ENCODE measurements at places on chromosomes 4 and X.

GRCh38 chrX:69150281-69150960 lies 14.8 kb downstream of the PJA1 start:
- no peak for DNase-seq

GRCh38 chr4:2251795-2252529 lies 9.9 kb downstream of the MXD4 start:
- no peak for DNase-seq

- DNase-seq: peak; percentile 14
These were observed 12.7 kb downstream of the TSR2 start for GRCh38 chrX:54452920-54453319.

- no peak for DNase-seq
These were observed 1041.6 kb upstream of the PRKX start for GRCh38 chrX:4754878-4755604.

DNA sequence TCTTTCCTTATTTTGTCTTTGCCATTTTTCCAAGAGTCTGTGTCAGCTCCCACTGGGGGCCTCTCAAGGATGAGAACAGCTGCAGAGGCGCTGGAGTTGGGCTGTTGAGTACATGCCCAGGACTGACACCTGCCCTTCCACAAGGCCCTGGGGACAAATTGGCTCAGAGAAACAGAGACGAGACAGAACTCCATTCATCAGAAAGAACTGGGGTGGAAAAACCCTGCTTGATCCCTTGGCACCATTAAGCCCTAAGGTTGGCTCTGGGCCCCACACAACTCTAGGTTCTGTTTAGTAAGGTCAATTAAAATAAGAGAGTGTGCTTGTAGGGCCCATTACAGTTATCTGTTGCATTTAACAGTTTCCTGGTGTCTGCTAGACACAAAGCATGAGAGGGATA lies 63.6 kb downstream of the DCX start:
- DNase-seq: no peak

DNA sequence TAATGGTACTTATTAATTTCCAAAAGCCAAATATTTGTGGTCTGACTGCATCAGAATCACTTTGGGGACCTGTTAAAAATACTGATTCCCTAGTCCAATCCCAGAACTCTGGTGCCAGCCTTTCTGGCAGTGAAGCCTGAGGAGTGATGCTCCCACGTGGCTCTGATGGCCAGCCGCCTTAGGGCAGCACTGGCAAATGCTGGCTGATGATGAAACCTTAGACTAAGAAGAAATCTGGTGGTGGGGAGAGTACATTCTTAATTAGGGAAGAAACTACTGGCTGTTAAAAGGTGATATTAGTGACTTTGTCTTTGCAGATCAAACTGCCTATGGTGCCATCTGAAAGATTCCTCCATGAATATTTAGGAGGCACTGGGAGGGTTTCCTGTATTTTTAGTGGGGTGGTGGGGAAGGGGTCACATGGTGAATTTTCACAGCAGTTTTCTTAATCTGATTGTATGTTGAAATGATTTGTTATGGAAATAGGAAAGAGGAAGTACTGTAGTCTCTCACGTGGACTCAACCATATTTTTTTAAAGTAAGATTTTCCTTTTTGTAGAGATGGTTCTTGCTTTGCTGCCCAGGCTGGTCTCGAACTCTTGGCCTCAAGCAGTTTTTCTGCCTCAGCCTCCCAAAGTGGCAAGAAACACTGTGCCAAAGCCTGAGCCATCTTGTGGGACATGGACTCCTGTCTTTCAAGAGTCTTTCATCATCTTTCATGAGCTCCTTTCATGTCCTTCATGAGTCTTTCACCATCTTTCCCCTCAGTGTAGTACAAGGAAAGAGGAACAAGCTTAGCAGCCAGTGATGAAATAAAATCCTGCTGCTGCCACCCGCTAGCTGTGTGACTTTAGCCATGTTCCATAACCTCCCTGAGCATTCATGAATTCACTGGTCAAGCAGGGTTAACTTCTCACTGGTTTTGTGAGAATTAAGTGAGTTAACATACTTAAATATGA lies 90.8 kb downstream of the ZNF330 start:
- DNase-seq: no peak

- DNase-seq: no peak
These were observed 37.3 kb upstream of the PRSS12 start for GRCh38 chr4:118390121-118390520.

DNA sequence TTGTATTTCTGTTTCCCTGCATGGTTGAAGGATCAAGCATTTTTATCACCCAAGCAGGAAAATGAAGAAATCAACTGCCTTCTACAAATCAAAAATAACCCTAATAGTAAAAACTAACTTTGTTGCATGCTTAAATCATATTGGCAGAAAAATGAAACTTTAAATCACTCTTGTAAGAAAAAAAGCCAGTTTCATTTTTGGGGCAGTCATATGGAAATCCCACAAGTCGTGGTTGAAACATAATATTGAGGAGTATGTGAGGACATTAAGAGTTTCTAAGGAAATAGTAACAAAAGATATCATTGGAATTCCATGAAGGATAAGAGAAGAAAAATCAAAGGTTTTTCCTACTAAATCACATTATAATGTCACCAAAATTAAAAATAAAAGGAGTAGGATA lies 8.4 kb downstream of the TEC start:
- DNase-seq: no peak

GRCh38 chr4:57080781-57081650 lies 29.2 kb downstream of the IGFBP7 start:
- no peak for DNase-seq

GRCh38 chr4:27692158-27692557 lies 831.5 kb downstream of the STIM2 start:
- DNase-seq: peak; percentile 42

- no peak for DNase-seq
These were observed 1026.2 kb downstream of the DMD start for GRCh38 chrX:32185160-32185559.

DNA sequence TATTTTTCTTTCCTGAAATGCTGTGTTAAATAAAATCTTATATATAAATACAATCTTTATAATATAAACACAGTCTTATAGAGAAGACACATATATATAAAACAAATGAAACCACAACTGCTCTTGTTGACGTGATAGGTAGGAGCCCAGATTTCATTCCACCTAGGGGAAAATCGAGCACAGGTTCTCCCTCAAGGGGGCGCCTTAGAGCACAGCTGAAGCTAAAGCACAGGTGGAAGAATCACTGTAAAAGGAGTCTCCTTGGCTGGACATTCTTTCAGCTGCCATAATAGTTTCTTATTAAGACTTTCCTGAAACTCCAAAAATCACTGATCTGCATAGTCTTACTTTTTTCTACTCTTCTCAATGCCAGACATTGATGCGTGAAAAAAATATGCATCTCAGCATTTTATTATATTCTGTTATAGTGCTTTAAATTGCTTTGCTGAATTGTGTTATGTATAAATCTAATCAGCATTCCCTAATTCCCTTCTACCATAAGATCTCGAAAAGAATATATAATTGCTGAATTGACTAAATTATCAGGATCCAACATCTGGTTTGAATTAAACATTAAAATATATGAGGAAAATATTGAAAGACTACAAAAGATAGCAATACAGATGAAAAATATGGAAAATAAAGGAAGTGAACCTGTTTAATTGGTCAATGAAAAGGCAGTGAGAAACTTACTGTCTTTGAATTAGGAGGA lies 25.5 kb upstream of the RXFP1 start:
- peak; percentile 4 for DNase-seq

DNA sequence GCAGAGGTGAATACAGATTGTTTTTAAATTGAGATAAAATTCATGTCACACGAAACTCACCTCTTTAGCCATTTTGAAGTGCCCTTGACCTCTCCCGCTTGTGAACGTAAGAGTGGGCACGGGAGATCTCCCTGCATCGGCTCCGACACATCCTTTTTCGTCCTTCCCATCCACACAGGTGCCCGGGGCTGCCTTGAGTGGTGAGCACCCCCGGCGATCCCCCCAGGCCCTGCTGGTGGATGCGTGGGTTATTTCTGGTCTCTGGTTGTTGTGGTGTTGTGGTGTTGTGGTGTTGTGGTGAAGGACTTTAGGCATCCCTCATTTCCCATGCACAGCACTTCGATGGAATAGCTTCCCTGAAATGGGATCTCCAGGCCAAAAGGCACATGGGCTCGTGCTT lies 46.1 kb downstream of the PSAPL1 start:
- DNase-seq: no peak

GRCh38 chr4:27057053-27057452 lies 196.4 kb downstream of the STIM2 start:
- DNase-seq: no peak

GRCh38 chr4:98181809-98182208 lies 38.5 kb upstream of the STPG2 start:
- DNase-seq: no peak

DNA sequence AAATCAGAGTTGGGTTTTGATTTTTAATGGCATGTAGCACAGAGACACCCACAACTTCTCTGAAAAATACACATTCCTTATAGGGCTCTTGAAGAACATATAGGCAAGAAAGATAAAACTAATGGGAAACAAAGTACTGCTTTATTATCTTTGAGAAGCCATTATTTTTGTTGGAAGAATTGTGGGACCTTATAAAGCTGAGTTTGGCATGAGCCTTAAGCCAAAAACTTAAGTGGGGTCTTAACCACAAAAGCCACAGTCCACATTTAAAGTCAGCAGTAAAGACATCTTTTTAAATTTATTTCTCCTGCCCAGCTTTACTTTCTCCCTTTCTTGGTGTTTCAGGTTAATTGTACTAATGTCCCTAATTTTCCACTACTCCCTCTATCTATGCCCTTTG lies 1297.3 kb downstream of the C4orf33 start:
- DNase-seq: no peak

GRCh38 chrX:38692961-38693360 lies 108.3 kb upstream of the MID1IP1 start:
- no peak for DNase-seq

GRCh38 chrX:16646366-16647138 lies 3.4 kb upstream of the S100G start:
- no peak for DNase-seq

DNA sequence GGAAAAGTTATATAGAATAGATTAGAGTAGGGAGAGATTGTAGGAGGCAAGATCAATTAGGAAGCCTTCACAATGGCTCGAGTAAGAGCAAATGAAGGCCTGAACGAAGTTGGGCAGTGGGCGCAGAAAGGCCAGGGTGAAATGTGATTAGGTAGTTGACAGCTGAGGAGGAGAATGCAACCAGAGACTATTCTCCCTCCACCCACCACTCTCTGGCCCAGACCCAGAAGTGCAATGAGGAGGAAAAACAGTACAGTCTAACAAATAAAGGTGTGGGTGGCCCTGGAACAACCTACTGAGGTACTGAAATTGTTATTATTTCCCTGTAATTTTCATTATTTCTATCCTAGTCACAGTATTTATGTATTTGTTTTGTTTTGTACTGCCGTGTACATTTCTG lies 176.7 kb downstream of the SLC39A8 start:
- no peak for DNase-seq

- no peak for DNase-seq
These were observed 91.9 kb downstream of the TENT5D start for GRCh38 chrX:80511969-80512760.
